ENCODE measurements at places on chromosomes 12 and 14.

- no peak for DNase-seq
Observed at GRCh38 chr12:108313241-108313605, 25.9 kb downstream of the CMKLR1 start.

DNA sequence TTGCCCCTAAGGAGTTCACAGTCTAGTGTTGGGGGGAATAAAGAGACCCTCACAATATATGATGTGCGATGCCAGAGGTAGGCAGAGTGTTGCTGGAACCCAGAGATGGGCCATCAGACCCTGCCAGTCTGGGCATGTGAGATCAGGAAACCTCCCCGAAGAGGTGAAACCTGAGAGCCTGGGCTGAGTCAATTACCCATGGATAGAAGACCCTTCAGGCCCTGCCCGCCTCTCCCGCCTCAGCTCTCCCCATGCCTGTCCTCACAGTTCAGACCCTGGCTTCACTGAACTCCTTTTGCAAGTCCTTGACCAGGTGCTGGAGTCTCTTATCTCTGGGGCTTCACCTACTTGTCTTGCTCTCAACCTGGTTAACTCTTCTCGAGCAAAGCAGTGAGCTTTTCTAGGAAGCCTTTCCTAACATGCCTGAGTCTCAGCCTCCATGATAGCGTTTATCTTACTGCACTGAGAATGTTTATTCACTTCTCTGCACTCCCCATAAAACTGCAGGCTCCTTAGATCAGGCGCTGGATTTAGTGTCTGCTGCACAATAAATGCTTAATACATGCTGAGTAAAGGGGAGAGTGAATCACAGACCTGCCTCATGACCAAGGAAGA is 19.6 kb downstream of the ALDH1L2 start:
- no peak for DNase-seq

GRCh38 chr14:92981726-92982125 is 58.8 kb downstream of the CHGA start:
- no peak for DNase-seq

DNA sequence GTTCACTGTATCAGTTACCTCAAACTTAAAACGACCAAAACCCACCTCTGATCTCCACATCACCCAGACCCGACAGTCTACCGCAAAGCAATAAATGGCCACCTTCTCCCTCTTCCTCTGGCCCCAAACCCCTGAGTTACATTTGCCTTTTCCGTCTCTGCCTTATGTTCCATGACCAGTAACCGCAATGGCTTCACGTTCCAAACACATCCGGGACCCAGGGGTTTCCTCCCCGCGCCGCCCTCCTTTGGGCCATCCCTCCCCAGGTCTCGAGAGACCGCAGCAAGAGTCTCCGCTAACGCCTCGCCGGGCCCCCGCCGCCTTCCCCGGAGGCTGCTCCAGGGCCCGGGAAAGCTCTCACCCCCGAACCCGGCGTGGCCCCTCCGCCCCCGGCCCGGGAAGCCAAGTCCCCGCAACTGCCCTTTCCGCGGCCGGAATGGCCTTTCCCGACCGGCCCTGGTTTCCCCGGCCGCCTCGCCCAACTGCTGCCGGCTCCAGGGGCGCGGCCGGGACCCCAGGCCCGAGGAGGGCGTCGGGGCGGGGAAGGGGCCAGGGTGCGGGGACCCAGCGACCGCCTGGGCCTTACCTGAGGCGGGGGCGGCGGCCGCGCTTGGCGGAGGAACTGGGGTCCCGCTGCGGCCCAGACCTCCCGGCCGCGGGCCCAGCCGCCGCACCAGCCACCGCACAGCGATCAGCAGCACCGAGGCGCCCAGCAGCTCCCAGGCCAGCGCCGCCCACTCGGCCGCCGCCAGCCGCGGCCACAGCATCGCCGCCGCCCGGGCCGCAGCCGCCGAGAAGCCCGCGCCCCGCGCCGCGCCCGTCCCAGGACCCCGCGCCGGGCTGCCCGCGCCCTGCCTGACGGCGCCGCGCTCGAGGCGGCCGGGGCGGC is at the start of gene ANKLE2:
ANKLE2 (minus strand) TSS at position 801 of the 889 bp plus-strand sequence; CDS start at position 767, 34 bp downstream.
- DNase-seq = peak; percentile 49

- peak; percentile 21 for DNase-seq
Observed at GRCh38 chr12:49863946-49864797, 21.3 kb upstream of the BCDIN3D start.

DNA sequence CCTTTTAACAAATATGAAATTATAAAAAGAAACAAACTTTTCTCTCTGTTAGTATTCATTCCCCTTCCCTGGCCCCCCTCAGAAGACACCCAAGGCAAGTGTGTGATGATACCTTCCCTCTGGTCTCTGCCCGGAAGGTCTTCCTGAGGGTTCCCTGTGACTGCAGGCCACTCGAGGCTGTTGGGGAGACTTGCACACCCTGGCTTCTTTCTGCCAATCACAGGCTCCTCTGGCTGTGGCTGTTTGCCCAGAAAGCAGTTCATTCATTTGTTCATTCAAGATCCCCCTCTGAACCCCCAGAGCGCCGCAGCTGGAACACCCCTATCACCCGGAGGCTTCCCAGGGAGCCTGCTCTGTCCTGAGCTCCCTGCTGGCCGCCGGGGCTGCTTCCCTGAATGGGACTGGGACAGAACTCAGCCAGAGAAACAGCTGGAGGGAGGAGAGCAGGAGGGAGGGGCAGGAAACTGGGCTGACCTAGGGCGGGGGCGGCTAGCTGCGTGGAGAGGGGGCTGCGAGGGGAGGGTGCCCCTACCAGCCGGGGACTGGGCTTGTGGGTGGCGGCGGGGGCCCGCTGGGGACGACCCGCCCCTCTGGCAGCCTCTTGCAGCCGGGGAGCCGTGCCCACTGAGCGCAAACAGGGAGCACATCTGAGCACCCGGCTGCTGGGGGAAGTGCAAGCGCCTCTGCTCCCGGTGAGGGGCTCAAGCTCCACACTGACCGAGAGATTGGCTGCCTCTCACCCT is at the start of gene CMKLR1:
CMKLR1 (minus strand) TSS at position 397 of the 743 bp plus-strand sequence. CDS start 45,720 bp downstream, outside the sequence.
- DNase-seq = no peak

- no peak for DNase-seq
Observed at GRCh38 chr14:68153275-68153674, 333.7 kb downstream of the RAD51B start.

GRCh38 chr14:68849416-68849815 is 56.5 kb upstream of the ZFP36L1 start:
- no peak for DNase-seq

GRCh38 chr12:21962236-21962635 is 21.0 kb upstream of the ABCC9 start:
- DNase-seq = no peak

GRCh38 chr14:103488960-103489359 is 33.7 kb downstream of the CKB start:
- no peak for DNase-seq

- peak; percentile 38 for DNase-seq
Observed at GRCh38 chr12:120067084-120067869, 49.3 kb downstream of the RAB35 start.

- peak; percentile 48 for DNase-seq
Observed at GRCh38 chr14:50060871-50061663, 55.3 kb downstream of the VCPKMT start.

Data from NCI-H146 (cell line).